ENCODE measurements at places on chromosomes 11 and 22.

- DNase-seq, result no peak
These were observed 46.9 kb downstream of the LUZP2 start for GRCh38 chr11:24543771-24544170.

DNA sequence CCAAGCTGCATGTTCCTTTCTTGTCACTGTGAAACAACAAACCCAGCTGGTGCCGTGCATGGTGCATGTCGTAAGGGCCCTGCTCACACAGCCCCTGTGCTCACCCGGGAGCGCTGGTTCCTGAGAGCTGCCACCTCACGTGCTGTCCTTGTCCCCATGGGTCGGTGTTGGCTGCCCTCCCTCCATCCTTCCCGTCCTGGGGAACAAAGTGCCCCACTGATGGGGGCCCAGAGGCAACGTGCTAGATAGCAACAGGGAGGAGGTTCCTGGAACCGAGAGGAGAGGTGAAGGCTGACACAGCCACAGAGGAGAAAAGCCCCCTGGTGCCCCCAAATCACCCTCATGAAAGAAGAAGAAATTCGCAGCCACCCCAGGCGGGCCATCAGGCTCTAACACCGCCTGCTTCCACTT is 56.6 kb upstream of the SLC22A12 start:
- DNase-seq, result no peak

- peak; percentile 30 for DNase-seq
These were observed 133.8 kb upstream of the PITPNB start for GRCh38 chr22:28052825-28053269.

DNA sequence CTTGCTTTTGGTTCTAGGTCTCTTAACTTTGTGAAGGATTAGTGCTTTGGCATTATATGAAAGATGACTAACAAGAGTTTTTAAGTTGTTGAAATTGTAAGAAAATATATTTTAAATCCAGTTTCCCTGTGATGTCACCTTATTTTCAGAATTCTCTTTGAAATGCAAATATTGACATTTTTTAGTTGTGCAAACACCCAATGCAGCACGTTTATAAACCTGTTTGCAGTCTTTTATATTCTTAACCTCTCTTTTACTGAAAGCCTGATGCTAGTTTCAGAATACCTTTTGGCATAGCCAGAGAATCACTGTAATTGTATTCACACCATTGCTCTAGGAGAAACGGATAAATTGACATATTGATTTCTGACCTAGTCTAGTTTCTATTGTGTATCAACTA is 42.8 kb upstream of the SLC37A2 start:
- no peak for DNase-seq

DNA sequence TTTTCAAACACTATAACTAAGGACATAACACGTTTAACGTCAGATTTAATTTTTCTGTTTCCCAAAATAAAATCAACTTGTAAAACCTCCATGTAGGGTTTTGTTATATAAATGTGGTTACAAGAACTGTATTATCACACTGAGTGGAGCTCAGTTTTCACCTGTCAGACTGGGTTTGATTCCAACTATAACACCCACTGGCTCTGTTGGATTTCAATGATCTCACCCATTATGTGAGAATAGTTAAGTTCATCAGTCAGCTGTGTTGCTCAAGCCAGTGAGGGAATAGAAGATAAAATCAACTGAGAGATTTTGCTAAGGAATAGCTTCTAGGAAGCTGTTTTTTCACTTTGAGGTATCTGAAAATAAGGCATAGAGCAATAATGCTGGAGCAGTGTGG is 5.1 kb upstream of the OR52R1 start:
- no peak for DNase-seq

DNA sequence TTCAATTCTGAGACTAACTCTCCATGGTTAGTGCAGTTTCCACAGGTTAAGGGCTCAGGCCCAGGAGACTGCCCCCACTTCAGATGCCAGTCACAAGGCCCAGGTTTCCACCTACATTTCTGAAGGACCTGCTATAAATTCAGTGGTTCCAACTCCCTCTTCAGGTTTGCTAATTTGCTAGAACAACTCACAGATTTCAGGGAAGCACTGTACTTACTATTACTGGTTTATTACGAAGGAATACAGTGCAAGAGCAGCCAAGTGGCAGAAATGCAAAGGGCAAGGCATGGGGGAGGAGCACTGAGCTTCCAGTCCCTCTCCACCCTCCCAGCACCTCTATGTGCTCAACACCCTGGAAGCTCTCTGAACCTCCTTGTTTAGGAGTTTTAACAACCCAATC is 39.3 kb upstream of the SPON1 start:
- no peak for DNase-seq

- DNase-seq, result no peak
These were observed 3.4 kb upstream of the CAPN5 start for GRCh38 chr11:77063407-77063806.

DNA sequence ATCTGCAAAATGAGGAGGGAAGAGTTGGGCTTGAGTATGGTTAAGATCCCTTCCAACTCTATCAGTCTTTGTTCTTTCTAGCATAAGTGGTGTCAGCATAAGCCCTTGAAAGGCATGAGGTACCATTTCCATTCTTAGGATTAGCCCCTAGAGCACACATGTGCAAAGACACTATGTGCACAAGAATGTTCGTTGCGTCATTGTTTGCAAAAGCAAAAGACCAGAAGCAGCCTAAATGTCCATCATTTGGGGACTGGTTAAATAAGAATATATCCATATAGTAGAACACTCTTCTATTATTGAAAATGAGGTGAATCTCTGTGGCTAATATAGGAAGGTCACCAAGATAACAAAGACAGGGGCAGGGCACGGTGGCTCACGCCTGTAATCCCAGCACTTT is 10.0 kb upstream of the KCTD14 start:
- DNase-seq, result no peak

DNA sequence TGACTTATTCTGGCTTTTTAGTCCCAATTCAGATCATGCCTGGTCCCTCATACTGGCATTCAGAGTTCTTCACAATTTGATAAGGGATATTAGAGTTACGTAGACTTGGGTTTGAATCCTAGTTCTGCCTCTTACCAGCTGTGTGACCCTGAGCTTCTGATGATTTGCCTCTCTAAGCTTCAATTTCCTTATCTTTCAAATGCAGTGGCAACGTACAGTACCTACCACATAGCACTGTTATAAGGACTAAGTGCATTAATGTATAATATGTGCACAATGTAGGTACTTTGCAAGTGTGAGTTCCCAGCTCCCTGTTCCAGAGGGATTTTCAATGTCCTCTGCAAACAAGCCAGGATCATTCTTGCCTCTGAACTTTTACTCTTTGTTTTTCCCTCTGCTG is 7.3 kb downstream of the RHOG start:
- no peak for DNase-seq

DNA sequence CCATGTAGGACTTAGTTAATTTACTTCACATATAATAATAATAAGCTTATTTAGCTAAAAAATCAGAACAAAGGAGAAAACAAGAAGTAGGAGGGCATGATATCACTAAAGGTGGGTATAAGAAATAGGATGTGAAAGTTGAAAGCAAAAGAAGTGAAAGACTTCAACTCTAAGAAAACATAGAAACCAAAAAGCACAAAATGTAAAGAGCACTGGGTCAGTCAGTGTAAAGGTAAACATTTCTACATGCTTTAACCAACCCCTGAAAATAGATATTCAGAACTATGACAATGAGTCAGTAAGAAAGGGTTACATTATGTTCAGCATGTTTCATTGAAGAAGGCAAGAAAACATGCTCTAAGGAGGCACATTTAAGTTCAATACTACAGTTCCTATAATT is 298.8 kb downstream of the SWAP70 start:
- DNase-seq, result no peak

DNA sequence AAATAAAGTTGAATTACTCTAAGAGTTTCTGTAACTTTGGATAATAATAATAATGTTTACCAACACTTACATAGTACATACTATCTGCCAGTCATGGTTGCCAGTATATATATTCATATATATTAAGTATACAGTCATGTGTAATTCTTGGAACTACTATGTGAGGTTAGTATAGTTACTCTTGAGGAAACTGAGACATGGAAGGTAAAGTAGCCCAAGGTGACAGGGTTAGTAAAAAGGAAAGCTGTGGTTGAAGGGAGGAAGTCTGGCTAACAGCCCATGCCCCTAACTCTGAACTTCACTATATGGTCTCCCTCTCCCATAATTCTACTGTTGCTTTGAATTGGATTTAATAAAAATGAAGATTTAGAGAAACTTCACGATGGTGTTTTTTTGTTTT is 24.9 kb downstream of the FDX1 start:
- DNase-seq, result no peak

- no peak for DNase-seq
These were observed 6.2 kb upstream of the FIBIN start for GRCh38 chr11:26987731-26988130.

- no peak for DNase-seq
These were observed 32.4 kb upstream of the SORL1-AS1 start for GRCh38 chr11:121485216-121485615.

DNA sequence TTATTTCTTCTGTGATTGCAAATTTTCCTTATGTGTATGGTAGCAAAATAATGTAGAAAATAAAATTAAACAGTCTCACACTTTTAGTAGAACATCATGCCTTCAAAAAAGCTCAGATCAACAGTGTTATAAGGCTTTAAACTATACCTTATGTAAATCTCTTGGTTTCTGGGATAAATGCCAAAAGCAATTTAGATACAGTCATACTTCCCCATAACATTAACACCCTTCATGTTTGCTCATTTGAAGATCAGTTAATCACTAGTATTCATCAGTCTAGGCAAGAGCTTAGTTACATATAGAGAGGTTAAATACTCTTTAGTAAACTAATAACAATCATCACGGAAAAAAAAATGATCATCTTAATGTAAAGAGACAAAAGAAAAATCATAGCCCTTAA is 421.8 kb upstream of the ANO3 start:
- no peak for DNase-seq

DNA sequence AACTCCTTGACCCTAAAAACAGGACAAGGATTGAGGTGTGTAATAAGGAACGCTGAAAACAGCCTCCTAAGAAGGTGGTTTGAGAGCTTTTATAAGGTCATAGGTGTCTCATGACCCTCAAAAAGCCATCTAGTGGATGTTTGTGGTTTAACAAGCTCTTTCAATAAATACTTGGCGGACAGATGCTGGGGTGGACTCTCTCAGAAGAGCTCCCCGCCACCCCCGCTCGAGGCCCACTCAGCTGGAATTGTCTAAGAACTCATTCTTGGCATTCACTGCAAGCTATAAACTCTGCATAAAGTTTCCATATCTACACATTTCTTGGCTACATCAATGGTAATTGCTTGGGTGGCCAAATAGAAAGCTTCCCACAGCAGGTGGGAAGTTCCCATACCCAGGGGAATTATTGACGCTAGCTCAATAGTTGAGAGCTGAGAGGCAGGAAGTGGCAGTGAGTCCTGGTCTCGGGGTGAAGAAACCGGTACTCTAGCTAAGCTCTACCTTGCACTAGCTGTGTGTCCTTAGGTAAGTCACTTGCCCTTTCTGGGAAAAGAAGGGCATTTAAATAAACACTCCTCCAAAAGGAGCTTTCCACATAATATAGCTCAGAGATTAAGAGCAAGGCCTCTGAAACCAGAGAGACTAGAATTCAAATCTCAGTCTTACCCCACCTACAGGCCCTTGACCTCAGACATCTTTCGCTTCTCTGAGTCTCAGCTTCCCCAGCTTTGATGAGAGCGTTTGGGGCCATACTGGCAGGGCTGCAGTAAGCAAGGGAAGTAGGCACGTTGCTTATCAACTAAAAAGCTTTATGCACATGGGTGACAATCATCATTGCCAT is 6.4 kb downstream of the MS4A15 start:
- peak; percentile 14 for DNase-seq

DNA sequence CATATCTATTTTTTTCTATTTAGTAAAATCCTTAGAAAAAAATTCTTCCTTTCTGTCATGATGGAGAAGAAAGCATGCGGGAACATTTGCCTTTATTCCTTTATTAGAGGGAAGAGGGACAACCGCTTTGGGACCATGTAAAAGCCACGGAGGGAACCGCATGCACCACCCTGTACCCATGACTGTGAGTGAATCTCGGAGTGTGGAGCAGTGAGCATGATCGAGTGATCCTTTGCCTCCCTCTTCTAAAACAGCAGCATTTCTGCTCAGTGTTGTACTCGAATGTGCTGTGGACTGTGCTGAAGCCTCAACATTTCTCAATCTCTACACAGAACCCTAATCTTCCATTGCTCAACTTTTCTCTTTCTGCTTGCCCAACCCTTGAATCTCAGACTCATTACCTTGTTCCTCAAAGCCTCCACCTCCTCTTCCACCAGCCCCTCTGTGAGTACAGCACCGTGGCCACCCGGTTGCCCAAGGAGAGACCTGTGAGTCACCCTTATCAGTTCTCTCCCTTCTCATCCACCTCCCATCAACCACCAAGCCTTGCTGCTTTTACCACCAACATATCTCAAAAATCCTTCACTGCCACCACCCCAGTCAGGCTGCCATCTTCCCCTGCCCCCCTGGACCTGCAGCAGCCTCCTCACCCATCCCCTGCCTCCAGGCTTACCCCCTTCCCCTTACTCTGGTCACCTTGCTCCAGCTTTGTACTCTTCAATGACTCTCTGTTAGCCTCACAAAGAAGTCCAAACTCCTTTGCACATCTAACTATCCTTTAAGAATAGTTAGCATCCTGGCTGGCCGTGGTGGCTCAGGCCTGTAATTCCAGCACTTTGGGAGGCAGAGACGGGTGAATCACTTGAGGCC is 103.1 kb downstream of the NAT10 start:
- no peak for DNase-seq

Data from NCI-H1930 (cell line).